ENCODE measurements at places on chromosomes 4 and X.

DNA sequence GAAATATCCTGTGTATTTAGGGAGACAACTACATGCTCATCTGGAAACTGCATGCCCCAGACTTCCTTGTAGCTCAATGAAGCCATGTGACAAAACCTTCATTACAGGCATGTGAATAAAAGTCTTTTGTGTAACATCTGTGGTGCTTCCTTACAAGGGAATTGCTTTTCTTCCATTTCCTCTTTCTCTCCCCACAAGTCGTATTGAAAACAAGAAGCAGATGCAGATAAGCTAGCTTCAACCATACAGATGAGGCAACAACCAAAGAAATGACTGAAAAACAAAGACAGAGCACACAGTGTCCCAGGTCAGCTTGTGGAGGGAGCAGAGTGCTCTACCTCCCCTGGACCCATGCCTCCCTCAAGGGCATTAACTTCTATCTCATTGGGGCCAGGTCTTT is 115.8 kb upstream of the INPP4B start:
- DNase-seq, result no peak

DNA sequence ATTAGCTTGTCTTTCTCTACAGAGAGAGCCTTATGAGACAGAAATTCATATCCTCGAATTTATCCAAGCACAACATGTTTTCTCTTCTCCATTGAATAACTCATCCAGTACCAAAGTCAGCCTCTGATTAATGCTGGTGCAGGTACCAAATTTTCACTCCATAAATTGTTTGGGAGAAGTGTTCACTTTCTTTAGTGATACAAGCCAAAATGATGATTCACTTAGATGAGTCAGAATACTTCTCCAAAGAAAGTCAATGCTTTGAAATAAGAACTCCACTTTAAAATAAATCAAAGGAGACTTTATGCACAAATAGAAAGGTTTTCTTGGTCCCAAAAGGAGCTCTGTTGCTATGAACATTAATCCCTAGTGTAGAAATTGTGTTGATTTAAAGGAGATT is 60.2 kb downstream of the MAOB start:
- no peak for DNase-seq

DNA sequence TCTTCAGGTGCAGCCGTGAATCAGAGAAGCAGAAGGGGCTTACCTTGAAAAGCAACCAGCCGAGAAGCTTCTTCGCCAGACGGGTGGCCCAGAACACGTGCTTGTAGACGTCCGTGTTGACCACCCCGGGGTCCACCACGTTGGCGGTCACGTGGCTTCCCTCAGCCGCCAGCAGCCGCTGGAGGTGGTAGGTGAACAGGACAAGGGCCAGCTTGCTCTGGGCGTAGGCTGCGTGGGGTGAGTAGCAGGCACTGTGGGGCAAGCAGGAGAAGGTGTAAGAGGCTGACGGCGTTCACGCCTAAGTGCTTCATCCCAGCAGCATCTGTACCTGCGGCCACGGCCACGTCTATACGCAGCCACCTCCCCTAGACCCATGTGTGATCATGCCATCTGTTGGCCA is 257.8 kb downstream of the DHRSX start:
- no peak for DNase-seq

DNA sequence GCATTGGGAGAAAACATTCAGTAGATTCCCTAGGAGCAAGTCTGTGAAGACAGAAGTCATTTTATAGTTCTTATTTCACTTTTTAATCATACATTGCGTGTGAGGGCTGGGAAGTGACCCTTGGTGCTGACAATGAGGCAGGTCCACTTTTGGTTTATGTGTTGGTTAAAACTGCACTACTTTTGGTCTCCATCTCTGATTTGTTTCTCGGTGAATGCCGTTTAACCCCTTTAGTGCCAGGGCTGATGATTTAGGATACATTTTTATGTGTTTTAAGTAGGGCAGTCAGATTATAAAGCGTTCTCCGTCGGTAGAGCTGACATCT is 110.4 kb downstream of the AFF1 start:
- no peak for DNase-seq

DNA sequence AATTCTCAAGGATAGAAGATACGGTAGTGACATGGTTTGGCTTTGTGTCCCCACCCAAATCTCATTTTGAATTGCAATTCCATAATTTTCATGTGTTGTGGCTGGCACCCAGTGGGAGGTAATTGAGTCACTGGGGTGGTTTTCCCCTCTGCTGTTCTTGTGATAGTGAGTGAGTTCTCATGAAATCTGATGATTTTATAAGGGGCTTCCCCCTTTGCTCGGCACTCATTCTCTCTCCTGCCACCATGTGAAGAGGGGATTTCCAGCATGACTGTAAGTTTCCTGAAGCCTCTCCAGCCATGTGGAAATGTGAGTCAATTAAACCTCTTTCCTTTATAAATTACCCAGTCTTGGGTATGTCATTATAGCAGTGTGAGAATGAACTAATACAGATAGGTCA is 8.5 kb upstream of the SPANXN4 start:
- no peak for DNase-seq

DNA sequence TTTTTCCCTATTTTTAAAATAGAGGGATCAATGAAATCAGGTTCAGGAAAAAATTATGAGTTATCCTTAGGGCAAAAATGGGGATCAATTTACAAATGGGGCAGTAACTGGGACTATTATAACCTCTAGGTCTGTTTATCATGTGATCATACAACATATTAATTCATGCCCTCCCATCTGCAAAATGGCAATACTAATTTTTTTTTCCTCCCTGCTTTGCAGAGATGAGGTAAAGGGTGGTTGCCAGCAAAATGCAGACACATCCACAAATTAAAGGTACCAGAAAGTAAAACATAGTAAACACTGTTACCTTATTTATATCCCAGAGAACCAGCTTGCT is 467 bp downstream of the HSD17B11 start:
- no peak for DNase-seq

GRCh38 chrX:130769835-130770234 is 133.2 kb downstream of the ENOX2 start:
- no peak for DNase-seq

- DNase-seq, result no peak
Measured at GRCh38 chr4:61296144-61296543, 96.0 kb downstream of the ADGRL3 start.

All from activated T-cell treated with anti-CD3 and anti-CD28 coated beads, Interleukin-2, amount 50 U/mL, for 1 hour (primary cell).